A673 (cell line): ENCODE measurements at places on chromosomes 1 and 21. TPM values are rescaled to one million over a fixed set of nuclear protein-coding genes. Genes with fewer than 3 reads are reported as not detected.

The NCAM2 gene
- 36.0 and 38.2 TPM in 2 replicates for total RNA-seq

The PLEKHA6 gene
- 0.58 and 0.70 TPM in 2 replicates for total RNA-seq

The CD1E gene
- total RNA-seq, result not detected in 2 replicates

The FLG gene
- total RNA-seq, result not detected in 2 replicates

The BEND5 gene
- total RNA-seq, result 6.2 and 8.9 TPM in 2 replicates

The BRWD1 gene
- total RNA-seq, result 27.6 and 36.2 TPM in 2 replicates

The VASH2 gene
- total RNA-seq, result 2.7 and 4.3 TPM in 2 replicates

The TMEM269 gene
- total RNA-seq, result 1.2 and 1.7 TPM in 2 replicates

The PEAR1 gene
- 0.35 and 0.52 TPM in 2 replicates for total RNA-seq

The FOXD3 gene
- 4.5 and 4.7 TPM in 2 replicates for total RNA-seq

The OR2T29 gene
- total RNA-seq, result not detected in 2 replicates

The FMO3 gene
- total RNA-seq, result not detected in 2 replicates

The SERPINC1 gene
- total RNA-seq, result not detected in 2 replicates

The C21orf58 gene
- 41.2 and 51.0 TPM in 2 replicates for total RNA-seq

The TIPRL gene
- 44.1 and 50.0 TPM in 2 replicates for total RNA-seq

The KIF14 gene
- total RNA-seq, result 37.6 and 39.7 TPM in 2 replicates
